CMK (cell line): ENCODE measurements at places on chromosomes 6 and 20.

DNA sequence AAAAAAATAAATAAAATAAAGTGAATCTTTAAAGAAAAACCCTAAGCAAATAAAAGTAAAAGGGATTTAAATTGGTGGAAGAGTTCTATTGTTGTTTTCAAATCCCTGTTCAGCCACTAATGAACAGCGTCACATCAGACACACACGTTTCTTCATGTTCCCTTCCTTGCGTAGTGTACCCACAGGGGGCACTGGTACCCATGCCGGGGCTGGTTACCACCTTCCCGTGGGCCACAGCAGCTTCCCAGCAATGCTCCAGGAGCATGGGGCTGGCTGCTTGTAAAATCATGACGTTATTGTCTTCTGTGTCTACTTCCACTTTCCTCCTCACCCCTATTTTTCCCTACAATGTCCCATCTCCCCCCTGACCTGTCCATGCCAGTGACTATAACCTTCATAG is 988.7 kb downstream of the KIF16B start:
- no peak for DNase-seq

GRCh38 chr6:34657307-34657978 is 39.1 kb downstream of the ILRUN start:
- no peak for DNase-seq

DNA sequence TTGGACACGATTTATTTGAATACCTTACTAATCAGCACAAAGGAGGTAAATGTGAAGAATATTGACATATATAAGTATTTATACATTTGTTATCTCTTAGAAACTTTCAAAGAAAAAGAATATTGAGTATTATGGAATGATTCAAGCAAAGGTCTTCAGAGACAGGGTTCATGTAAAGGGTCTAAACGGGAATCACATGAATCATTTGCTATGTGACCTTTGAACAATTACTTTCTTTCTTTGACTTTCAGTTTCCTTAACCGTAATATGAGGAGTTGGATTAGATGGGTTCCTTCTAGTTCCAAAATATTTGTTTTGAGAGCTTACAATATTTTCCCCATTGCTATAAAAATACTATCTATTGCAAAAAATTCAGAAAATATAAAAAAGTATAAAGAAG is 14.3 kb downstream of the ENPP1 start:
- DNase-seq, result no peak

DNA sequence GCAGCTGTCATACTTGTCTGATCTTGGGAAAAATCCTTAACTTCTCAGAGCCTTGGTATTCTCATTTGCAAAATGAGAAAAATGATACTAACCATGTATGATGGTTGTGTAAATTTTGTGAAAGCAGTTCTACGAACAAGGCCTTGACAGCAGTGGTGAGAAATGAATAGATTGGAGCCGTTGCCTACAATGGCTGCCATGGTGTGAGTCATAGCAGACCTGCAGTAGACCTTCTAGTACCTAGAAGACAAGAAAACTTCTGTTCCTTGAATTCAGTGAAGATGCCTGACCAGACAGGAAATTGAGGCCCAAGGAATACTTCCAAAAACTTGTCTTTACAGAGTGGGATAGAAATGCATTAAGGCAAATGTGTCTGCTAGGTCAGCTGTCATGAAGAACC is 338.9 kb downstream of the QKI start:
- DNase-seq, result no peak

GRCh38 chr20:62050166-62051120 is 15.2 kb downstream of the TAF4 start:
- DNase-seq, result no peak

- DNase-seq, result no peak
Measured at GRCh38 chr6:46876126-46876525, 45.6 kb downstream of the ADGRF5 start.

DNA sequence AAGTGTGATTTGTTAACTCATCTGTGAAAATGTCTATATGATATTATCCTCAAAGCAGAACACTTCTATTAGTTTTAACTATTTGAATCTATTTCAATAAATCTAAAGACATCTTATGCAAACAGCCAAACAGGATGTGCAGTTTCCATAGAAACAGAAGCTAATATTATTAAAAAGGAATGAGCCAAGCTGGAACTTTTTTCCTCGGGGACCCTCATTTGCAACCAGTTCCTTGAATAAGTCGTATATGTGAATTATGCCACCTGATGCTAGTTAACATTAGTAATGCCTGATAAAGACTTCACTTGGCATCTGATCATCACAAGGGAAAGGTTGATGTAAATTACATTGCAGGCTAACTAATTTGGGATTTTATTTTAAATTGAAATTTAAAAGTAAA is 216.9 kb upstream of the SMLR1 start:
- no peak for DNase-seq

- DNase-seq, result no peak
Measured at GRCh38 chr20:23296841-23297701, 53.5 kb upstream of the NXT1 start.

GRCh38 chr6:39488255-39488879 is 165.9 kb upstream of the KCNK16 start:
- DNase-seq, result no peak
